ENCODE measurements at places on chromosomes 2 and 18. TPM values are rescaled to one million over a fixed set of nuclear protein-coding genes. Genes with fewer than 3 reads are reported as not detected.
A peak's percentile ranks its signal among the peaks of the same experiment; 100 is the strongest.

GRCh38 chr18:11284811-11285210 is 135.4 kb upstream of the PIEZO2 start:
- DNase-seq, result no peak

Gene ESPNL
- 3.7 TPM for polyA plus RNA-seq

DNA sequence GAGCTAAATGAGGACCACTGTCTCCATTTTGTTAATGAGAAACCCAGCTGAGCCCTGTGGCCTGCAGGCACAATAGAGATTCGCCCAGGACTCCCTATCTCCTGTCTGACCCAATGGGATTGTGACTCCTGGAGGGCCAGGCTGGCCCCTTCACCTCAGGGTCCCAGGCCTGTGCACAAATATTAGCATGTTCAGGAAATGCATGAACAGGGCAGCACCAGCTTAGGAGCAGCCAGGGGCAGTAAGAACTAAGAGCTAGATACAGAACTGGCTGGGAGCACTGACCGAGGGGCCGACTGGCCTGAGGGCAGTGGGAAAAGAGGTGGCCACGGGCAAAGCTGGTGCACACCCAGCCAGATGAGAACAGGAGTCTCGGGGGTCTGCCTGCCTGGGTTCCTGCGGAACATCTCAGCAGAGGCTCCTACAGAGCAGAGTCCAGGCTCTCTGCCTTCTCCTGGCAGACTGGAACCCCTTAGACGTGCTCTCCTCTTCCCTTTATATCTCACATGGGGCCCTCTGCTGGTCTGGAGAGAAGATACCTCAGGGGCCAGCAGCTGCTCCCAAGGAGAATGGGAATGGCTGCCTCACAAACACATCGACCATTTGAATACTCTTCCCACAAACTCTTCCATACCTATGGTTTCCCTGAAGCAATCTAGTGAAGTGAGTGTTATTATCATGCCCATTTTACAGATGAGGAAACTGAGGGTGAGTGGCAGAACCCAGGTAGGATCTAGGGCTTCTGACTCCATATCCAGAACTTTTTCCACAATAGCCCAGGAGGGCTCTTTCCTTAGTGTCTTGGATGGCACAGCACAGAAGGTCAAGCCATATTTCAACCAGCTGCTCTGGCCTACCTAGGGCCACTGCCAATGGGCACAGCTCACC is 77.6 kb upstream of the OTOF start:
- peak; percentile 14 for DNase-seq

GRCh38 chr2:128635361-128635900 is 316.8 kb upstream of the HS6ST1 start:
- DNase-seq, result peak; percentile 40

- no peak for DNase-seq
Measured at GRCh38 chr18:59300676-59301285, 17.7 kb downstream of the CPLX4 start.

Gene SERPINB3
- not detected for polyA plus RNA-seq
